Kidney tubule cell (primary cell): ENCODE measurements at places on chromosomes 3 and 15.

- DNase-seq: peak; percentile 92
Observed at GRCh38 chr3:172142051-172142863, 102.9 kb downstream of the FNDC3B start.

- peak; percentile 95 for DNase-seq
Observed at GRCh38 chr15:73941044-73941443, 14.8 kb downstream of the LOXL1 start.

DNA sequence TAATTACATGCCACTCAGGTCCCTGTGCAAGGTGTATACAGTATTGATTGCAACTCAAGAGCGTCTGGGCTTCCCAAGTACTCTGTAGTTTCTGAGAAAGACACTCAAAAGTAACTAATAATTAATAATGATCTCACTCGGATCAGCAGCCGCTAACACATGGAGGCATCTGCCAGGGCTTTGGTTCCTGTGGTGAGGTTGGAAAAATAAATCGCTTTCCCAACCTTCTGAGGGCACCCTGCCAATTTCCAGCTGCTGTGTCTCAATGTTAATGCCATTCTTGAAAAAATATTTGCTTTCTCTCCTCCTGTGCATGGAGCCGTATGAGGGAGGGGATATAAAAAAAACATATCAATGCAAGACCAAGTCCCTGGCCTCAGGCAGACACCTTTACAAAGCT lies 116.5 kb upstream of the SLC2A2 start:
- peak; percentile 83 for DNase-seq

GRCh38 chr3:133644768-133645167 lies 17.0 kb downstream of the TOPBP1 start:
- DNase-seq: peak; percentile 58

DNA sequence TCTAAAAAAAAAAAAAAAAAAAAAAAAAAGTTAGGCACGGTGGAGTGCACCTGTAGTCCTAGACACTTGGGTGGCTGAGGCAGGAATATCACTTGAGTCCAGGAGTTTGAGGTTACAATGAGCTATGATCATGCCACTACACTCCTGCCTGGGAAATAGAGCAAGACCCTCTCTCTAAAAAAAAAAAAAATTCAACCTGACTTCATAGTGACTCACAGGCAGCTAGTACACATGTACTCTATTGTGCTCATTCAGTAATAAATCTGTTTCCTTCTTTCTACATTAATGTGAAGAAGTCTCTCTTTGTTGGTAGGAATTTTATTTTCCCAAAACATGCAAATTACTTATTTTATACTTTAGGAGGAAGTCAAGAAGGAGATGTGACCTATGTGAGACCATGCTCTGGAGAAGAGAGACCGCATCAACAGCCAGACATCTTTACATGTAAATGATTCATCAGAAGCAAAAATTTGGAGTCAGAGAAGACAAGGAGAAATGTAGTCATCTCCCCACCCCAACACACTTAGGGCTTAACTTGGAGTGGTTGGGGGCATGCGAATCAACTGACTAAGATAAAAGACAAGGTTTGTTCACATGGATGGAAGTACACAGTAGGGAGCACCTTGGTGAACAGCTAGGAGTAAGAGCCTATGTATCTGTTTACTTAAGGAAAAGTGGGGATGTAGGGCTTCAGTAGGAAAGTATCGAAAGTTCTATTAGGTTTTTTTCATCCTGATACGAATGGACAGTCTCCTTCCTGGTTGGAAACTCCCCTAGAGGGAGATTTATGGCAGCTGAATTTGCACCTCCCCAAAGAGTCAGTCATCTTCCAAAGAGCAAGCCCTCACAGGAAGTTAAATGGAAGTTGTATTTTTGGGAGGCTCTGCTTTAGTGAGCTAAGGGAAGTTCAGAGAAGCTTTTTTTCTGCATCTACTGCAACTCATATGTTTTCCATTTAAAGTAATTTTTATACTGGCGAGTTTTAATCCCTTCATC lies 23.0 kb upstream of the NMD3 start:
- DNase-seq: peak; percentile 76

DNA sequence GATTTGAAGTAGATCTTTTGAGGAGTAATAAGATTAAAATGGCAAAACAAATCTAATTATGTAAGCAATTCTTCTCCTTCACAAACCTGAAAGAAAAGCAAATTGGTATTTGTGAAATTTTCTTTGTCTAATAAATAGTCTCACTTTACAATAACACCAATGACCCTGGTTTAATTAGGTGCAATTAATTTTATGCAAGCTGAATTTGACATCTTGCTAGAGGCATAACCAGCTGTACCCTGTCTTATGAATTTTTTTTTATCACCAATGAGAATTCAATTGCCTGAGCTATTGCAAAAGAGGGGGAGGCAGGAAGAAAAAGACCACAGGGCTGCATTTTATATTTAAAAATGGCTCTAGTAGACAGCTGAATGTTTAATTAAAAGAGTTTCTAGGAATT lies 113.5 kb upstream of the IL12A start:
- DNase-seq: no peak
